ENCODE measurements at places on chromosomes 1 and 21.
A peak's percentile ranks its signal among the peaks of the same experiment; 100 is the strongest.

DNA sequence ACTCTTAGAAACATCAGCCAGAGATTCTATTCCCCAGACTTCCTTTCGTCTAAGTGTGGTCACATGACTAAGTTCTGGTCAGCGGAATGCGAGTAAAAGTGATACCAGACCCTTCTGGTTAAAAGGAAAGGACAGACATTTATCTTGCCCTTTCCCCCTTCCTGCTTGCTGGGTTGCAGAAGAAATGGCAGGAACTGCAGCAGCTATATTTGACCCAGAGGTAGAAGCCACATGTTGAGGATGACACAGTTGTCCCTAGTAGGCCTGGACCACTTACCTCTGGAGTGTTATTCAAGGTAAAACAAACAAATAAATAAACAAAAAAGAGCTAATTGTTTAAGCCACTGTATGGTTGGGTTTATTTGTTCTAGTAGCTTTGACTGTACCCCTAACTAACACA lies 73.3 kb downstream of the TAS1R2 start:
- DNase-seq = no peak

DNA sequence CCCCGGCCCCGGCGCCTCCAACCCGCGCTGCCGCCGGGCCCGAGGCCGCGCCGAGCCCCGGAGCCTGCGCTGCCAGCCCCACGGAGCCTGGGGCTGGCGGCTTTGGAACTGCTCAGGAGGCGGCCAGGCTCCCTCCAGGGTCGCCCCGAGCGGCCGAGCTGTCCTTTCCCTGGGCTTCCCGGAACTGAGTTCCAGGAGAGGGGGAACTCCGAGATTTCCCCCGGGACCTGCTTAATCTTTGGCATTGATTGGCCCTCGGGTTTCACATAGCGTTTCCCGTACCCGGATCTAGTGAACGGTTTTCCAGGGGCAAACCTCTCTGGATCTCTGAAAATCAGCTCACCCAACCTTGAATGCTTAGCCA lies 504 bp downstream of the H6PD start:
- peak; percentile 21 for DNase-seq

DNA sequence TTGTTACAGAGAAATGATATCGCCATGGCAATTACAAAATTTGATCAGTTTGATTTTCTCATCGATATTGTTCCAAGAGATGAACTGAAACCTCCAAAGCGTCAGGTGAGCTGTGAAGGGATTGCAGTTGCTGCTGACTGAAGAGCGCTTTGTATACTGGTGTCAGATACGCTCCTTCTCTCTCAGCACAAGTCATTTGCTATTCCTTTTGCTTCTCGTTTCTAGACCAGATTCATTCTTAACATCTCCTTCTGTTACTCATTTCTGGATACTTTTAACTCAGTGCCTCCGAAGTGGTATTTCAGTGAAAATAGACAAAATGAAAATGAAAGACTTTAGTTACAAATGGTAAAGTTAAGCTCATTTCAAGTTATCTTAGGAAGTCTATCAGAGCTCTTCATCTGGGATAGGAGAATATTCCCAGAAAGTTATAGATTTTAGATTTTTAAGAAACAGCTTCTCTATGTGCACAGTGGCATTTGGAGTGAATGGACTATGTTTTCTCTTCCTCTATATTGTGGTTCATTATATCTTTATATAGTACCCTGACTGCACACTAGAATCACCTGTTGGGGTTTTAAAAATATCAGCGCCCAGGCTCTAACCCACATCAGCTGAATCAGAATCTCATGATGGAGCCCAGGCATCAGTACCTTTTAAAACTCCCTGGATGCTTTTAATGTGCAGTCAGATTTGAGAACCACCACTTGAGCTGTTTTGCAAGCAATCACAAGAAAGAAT lies 30.3 kb upstream of the KCNQ4 start:
- no peak for DNase-seq

GRCh38 chr1:24316645-24317044 lies 2.5 kb upstream of the GRHL3 start:
- no peak for DNase-seq

GRCh38 chr1:24021403-24022266 lies 41.5 kb upstream of the SRSF10 start:
- no peak for DNase-seq

- no peak for DNase-seq
Observed at GRCh38 chr1:25527226-25527846, 16.1 kb upstream of the LDLRAP1 start.

DNA sequence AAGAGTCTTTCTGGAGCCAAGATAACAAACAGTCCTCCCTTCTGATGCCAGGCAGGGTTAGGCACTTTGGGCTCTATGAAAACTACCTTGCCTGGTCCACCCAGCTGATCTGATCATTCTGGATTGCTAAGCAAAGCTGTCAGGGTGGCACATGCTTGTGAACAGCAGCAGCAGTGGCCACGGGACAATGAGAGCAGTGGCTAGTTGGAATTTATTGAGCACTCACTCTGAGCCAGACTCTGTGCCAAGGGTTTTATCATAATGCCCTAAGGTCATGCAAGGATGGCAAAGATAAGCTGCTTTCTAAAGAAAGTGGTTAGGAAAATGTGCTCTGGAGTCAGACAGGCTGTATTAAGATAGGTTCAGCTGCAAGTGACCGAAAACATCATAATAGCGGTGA lies 390.4 kb upstream of the VAMP3 start:
- DNase-seq = no peak

DNA sequence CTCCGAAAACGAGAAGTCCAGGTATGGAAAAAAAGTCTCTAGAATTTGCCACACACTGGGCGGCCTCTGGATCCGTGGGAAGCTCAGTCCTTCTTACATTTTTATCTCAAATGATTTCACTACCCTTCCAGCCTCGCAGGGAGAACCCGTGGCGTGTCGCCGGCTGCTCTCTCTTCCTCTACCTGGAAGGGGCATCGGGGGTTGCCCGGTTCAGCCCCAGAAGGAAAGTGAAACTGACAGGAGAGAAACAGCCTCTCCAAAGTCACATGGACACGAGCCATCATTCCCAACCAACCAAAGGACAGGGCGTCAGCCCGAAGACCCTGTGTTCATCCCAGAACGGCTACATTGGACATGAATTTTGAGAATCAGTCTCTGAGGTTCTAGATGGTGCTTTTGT lies 182.5 kb downstream of the ADSS2 start:
- no peak for DNase-seq

DNA sequence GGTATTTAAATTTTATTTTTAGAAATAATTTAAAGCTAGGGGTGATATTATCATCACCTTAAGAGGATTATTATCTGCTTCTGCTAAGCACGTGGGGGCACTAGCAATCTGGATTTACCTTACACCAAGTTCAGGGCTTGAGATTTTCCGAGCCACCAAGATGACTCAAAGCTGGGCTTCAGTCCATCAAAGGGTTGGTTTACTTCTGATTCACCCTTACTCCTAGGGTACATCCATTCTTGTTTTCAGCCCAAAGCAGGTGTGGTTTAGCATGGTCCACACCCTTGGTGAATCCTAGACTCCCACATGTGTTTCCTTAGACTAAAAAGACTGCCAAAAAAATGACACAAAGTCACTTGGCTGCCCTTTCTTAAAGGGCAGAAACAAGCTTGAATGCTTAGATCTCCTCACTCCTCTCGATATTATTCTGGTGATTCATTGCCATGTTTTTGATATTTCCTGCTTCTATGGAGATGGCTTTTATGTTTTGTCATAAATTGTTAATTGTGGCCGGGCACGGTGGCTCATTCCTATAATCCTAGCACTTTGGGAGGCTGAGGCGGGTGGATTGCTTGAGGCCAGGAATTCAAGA lies 9.8 kb upstream of the PRSS38 start:
- DNase-seq = no peak

DNA sequence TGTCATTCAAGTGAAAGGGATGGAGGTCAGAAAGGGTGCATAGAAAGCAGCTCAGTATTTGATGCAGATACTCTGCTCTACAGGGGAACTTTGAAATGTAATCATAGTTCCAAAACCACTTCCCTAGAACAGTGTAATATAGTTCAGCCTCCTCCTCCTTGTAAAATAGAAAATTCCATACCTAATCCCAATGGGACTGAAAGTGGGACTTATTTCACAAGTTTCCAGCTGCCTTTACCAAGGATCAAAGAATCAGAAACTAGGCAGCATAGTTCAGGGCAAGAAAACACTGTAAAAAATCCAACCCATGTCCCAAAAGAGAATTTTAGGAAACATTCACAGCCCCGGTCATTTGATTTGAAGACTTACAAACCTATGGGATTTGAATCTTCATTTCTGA lies 8.1 kb upstream of the TMCO2 start:
- DNase-seq = no peak

DNA sequence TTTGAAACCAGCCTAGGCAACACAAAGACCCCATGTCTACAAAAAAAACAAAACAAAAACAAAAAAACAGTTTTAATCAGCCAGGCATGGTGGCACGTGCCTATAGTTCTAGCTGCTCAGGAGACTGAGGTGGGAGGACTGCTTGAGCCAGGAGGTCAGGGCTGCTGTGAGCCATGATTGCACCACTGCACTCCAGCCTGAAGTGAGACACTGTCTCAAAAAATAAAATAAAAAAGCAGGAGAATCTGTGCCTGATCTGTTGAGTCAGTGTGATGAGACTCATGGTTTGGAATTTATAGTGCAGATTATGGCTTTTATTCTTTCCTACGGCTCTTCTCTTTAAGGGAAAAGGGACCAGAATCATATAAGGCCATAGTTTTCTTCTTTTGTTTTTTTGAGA lies 16.5 kb downstream of the TRIT1 start:
- no peak for DNase-seq

DNA sequence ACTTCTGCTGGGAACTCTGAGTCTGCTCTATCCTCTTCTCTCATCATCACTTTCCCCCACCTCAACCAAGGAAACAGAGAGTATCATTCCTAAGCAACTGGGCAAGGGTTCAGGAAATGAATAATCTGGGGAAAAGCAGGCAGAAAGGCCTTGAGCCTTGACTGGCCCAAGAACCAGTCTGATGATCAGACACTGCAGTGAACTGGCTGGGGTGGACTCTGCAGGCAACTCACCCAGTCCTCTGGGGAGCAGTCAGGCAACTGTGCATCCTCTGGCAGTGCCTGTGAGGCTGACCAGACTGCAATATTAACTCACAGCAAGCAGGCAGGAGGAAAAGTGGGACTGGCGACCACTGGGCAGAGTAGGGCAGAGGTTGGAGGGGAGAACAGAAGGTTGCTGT lies 991 bp downstream of the ANKRD35 start:
- no peak for DNase-seq

GRCh38 chr1:43558346-43558841 lies 27.7 kb downstream of the PTPRF start:
- no peak for DNase-seq

- no peak for DNase-seq
Observed at GRCh38 chr1:228842094-228842775, 107.0 kb downstream of the RHOU start.

DNA sequence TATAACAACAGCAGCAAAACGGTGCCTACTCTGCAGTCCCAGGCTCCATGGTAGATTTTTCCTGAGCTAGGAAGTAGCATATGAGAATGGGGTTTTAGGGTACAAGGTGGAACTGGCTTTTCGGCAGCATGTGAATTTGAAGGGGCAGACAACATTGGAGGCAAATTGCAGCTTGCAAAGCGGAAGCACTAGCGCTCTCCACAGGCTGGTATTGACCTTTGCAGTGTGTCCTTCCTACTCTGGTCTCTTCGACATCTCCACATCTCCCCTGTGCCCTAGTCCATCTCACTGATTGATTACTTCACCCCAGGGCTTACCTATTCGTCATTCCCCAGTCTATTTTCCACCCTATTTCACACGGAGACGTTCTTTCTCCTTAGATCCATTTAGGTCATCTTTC lies 13.0 kb downstream of the IGSF21 start:
- DNase-seq = no peak

DNA sequence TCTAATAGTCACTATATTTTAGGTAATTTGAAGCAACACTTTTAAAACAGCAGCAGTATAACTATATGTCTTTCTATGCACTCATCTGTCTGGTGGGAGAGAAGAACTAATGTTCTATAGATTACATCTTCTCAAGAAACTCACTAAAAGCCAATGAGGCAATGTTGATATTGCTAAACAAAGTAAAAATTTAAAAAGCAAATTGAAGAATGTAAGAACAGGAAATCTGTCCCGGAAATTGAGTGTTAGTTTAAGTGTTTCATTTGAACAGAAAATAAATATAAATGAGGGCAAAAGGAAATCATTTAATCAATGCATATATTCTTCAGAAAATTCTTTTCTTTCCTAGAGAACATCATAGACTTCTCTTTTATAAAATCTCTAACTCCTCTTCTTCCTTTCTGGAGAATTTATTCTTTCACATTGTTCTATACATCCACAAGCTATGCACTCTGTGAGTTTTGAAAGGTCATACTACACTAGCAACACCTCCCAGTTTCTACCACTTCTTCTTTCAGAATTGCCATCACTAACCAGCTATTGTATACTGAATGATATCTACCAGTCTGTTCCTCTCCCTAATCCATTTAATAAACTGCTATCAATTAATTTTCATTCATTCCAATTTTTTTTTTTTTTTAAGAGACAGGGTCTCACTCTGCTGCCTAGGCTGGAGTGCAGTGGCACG lies 153.0 kb downstream of the USH2A start:
- no peak for DNase-seq

DNA sequence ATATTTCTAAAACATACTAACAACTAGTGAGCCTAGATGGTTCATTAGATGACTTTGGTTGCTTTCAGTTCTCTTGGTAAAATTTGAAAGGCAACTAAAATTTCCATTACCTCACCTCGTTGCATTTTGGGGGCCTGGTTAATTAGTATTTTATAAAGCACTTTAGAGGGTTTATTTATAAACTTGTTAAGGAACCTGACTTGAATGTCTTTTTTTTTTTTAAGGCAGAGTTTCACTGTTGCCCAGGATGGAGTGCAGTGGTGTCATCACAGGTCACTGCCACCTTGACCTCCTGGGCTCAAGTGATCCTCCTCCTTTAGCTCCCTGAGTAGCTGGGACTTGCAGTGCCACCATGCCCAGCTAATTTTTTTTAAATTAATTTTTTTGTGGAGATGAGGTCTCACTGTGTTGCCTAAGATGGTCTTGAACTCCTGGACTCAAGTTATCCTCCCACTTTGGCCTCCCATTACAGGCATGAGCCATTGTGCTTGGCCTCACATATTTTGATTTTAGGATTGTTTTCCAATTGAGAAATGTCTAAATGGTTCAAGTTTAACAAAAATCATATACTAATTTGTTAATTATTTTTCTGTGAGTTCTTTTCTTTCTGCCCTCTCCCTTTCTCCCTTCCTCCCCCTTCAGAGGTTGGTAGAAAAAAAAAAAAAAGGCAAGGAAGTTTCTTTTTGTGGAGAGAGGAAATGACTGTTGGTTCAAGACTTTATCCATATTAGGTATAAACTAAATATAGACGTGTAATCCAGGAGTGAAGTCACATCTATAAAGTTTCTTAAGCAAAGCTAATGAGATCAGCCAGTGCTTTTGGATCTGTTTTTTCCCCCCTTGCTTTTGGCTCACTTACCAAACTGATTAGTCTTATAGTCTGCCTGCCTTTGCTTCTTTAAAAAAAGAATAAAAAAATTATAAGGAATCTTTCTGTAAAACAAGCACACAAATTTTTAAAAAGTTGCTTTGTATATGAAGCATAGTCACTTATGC lies 24.7 kb downstream of the CLIC4 start:
- DNase-seq = no peak

DNA sequence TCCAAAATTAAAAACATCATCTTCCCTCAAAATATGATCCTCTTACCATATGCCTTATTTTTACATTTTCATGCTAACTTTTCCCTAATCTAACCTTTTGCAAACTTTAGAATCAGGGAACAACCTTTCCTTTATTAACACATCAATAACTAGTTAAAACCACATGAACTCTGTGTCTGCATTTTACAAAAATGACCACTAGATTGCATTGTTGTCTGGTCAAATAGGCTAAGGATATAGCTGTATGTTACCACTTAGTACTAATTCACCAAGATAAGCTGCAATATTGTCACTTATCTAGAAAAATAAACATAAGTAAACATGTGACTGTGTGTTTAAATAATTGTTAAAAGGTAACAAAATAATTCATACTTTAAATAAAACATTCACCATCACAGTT lies 82.3 kb downstream of the DENND1B start:
- no peak for DNase-seq

Data from SHP77 treated with DMSO at 0.1 percent for 48 hours (cell line).